Cortex of kidney (tissue), 1 donor: ENCODE measurements at places on chromosomes 12 and 14.

GRCh38 chr14:45990252-45990651 is 661.3 kb downstream of the RPL10L start:
- DNase-seq: no peak

- no peak for DNase-seq
Observed at GRCh38 chr12:116465856-116466255, 93.3 kb upstream of the MAP1LC3B2 start.

GRCh38 chr14:102215576-102216250 is 76.0 kb downstream of the WDR20 start:
- no peak for DNase-seq

DNA sequence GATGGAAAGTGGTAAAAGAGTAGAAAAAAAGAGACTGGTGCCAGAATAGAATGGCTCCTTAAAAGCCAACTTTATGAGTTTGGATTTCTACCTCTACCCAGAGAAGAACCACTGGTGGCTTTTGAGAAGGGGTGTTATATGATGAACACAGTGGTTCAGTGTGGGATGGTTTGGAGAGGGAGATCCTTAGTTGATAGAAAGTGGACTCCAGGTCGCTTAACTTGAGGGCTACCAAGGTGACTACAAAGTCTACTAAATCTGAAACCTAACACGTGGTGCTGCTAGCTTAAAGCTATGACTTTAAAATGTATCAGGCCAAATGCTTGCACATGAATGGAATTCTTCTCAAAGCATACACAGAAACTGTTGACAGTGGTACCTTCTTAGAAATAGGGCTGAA is 8.4 kb downstream of the SPTB start:
- no peak for DNase-seq

DNA sequence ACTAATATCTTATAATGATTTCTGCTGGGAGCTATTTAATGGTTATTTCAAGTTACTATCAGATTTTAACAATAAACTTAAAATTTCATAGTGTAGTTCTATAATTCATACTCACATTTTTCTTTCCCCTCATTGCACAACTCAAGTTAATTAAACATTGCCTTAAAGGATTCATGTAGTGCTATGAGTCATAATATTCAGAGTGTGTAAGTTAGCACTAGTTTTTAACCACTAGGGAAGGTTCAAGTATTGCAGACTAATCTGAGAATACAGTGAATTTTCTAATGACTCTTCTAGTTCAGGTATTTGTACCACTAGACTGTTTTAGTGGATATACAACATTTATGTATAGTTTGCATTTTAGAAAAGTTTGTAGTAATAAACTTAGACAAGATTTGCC is 49.9 kb downstream of the FOXA1 start:
- DNase-seq: no peak

DNA sequence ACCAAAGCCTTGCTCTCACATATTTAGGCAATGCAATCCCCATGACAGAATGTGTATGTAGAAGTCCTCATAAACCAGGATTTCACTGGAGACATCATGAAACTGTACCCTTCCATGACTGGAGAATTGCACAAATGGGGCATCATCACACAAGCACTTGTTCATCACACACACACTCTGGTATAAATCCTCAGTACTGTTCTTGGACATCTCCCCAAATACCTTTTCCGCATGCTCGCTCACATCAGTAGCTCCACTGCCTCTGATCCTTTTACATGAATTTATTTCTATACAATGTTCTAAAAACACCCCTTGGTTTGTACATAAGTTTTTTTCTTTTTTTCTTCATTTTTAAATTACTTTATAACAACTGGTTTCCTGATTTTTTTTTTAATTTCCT is 3.3 kb upstream of the ING4 start:
- DNase-seq: no peak

DNA sequence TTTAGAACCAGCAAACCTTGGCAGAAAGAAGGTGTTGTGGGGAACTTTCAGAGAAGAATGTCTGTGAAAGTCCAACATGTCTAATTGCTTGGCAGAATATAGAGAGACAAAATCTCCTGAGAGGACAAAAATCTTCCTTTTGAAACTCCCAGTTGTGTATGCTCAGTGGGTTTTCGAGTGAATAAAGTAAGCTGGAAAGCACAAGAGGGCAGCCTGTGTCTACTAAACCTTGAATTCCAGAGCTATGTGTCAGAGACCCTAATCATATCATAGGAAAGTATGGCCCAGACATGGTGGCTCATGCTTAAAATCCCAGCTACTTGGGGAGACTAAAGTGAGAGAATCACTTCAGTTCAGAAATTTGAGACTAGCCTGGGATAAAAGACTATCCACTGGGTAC is 661.2 kb downstream of the SLC16A7 start:
- no peak for DNase-seq

DNA sequence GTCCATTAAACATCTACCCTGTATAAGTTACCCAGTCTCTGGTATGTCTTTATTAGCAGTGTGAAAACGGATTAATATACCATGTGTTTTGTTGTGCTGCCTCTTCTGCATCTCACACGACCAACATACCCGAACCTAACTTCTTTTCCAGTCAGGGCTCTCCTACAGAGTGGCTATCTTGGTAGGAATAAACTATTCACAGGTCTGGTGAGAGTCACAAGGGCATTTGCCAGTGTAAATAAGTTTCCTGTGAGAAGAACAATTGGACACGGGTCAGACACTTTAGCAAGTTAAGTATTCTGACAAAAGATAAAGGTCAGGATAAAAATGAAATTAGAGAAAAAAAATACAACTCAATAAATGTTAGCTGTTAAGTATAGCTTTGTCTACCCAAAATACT is 60.9 kb downstream of the MYF5 start:
- DNase-seq: no peak

- no peak for DNase-seq
Observed at GRCh38 chr12:53543539-53543938, 36.3 kb upstream of the NPFF start.

- no peak for DNase-seq
Observed at GRCh38 chr14:55965851-55966250, 152.4 kb upstream of the PELI2 start.

DNA sequence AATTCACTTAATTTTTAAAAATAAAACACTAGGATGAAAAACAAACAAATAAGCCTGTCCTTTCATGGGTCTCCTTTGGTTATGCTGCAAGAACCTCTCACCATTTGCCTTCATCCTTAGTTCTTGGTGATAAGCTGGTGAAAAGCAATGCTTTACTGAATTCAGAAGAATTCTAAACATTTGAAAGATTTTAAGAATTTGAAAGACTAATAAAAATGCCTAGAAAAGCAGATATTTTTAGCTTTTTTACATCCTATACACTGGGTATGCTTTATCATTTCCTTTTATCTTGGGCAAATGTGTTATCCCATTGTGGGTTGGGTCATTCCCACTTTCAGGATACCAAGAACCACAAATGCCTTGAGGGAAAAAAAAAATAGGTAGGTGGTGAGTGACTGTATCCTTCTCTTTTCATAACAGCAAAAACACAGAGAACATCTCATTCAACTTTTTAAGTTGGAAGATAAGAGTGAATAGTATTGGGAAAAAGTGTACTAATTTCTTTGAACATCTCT is 197.1 kb upstream of the ABCD2 start:
- DNase-seq: no peak

- DNase-seq: no peak
Observed at GRCh38 chr14:101451166-101451565, 110.1 kb upstream of the DIO3 start.

DNA sequence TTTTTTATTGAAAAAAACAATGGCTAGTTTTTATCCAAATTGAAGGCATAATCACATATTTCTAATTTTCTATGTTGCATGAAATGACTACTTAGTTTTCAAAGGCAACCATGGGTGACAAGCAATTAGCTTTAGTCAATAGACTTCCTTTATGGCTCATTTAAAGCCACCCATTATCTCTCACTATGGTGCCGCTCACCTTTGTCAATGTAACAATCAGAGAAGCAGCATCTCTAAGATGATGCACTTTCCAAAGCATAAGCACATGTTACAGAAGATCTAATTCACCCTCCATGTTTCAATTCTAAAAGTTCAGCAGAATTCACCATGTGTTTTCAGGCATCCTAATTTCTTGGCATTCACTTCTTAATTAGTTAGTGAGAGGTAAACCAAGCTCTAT is 166.6 kb upstream of the RPL10L start:
- no peak for DNase-seq

DNA sequence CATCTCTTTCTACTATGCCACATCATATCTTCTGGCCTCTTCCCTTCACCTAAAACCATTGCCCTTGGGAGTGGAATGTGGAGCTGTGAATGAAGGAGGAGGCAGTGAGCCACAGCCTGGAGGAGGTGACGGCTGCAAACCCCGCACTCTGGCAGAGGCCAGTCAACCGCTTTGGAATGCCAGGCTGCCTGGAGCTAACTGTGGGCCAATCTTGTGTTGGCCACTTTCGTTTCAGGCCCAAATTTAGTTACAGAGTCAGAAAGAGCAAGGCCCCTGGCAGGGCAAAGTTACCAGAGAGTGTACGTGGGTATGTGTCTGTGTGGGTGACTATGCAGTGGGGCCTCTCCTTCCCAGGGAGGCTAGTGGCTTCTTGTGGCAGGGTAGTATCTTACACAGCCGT is 40.1 kb downstream of the CACNA1C start:
- DNase-seq: no peak

DNA sequence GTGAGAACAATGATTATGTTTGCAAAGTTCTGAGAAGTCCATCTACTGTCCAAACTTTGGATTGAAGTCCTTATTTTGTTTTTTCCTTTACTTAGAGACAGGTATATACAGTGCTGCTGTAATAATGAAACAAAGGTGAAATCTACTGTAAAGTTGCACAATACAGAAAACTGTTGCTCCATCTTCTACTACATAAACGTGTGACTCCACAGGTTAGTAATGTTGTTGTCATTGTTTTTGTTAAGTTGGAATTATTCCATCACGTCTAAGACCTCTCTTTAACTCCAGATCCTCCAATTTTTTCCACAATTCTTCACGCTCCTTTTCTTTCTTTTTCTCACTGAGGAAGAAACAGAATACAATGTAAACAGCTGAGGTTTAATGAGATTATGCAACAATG is 57.0 kb upstream of the GPHB5 start:
- no peak for DNase-seq

DNA sequence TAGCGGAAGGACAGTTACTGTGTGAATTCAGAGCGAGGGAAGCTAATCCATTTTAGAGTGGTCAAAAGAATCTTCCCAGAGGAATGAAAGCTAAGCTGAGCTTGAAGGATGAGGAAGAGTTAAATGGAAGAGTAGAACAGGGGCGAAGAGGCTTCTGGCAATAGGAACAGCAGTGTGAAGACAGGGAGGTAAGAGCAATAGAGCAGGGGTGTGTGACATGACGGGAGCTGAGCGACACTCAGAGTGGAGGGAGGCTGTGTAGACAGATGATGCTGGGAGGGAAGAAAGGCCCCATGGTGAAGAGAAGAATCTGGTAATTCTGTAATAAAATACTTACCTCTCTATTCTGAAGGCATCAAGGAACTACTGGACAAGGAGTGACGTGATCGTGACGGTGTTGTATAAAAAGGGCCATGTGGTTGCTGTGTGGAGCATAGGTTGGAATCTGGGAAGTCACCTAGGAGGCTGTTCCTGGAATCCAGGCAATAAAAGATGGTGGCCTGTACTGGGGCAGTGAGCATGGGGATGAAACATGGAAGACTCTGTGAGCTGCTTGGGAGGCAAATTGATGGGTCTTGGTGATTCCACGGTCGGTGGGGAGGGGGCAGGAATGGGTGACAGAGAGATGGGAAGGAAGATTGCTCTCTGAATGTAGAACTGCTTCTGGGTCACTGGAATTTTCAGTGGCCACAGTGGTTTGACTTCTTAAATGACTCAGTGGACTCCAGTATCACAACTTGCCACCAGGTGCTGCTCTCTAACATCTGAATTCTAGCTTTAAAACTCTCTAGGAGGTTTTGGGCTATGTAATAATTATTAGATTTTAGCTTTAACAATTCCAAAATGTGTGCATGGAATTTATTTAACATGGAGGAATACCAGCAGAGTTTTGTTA is 164.1 kb downstream of the ATP23 start:
- DNase-seq: no peak

DNA sequence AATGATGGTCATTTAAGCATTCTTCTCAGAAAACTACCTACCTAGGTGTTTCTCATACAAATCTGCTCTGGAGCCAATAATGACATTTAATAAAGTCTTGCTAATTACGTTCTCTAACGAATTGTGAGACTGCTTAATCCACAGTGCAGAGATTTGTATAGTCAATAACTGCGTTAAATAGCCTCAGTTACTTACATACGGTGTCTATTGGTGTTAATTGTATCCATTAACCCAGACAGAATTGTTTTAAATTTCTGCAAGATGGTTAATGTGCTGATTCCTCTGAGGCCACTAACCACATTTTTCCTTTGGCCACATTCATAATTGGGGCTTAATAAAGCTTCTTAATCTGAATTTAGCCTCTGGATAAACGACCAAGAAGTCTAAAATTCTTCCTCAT is 171.7 kb downstream of the SLC41A2 start:
- no peak for DNase-seq

DNA sequence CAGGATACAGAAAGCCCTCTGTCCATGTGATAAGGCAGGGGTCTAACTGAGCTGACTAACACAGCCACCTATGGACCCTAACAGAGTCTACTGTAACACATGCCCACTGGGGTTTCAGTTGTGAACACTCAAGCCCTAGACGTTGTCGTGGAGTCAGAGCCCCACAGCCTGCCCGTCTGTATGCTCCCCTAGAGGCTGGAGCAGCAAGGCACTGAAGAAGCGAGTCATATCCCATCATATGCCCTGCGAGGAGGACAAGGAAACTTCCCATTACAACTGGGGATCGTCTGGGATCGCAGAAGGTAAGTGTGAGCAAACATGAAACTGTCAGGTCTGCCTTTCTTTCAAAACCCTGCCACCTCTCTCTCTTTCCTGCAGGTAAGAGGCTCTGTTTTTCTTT is 138.1 kb downstream of the GPR65 start:
- no peak for DNase-seq

DNA sequence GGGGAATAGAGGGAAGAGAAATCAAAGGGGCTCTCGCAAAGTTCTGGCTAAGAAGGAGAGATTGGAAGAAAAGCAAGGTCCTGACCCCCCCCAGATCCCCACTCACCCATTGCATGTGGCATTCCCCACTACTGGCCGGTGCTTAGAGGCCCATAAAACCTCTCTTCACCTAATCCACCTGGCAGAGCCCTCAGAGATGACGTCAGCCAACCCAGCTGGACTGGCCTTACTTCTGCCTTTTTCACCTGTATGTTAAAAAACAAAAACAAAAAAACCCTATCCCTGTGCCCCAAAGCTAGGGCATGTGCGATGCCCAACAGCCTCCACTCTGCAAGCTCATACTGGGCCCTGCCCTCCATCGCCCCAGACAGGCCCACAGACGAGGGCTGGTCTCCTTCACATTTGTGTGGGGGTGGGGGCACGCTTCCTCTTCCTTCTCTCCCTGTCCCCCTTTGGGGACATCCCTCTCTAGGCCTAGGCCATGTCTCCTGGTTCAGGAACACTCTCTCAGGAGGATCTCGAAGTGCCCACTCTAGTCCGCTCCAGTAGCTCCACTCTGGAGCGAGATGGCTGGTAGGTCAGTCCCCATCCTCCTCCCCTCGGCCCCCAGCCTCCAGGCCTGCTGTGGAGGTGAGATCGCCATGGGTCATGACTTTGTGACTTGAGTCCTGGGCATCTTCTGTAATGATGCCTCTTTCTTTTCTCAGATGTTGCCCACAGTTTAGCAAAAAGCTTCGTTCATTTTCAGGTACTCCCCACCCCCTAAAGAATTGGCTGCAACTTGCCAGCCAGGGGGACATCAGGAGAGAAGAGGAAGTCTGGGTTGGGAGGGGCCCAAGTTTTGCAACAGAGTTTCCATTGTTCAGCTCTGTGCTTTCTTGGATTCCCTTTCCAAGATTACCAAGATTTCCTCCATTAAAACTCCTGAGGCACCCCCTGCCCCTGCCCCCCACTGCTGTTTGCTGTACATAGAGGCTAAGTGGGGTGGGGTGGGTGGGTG is 37.0 kb downstream of the FIGNL2 start:
- no peak for DNase-seq

- no peak for DNase-seq
Observed at GRCh38 chr12:116456330-116457082, 102.7 kb upstream of the MAP1LC3B2 start.
